Activated effector memory CD4-positive, alpha-beta T cell treated with Interleukin-2 at 50 U/mL for 16 hours (primary cell): ENCODE measurements at places on chromosomes 1 and 21.
A peak's percentile ranks its signal among the peaks of the same experiment; 100 is the strongest.

DNA sequence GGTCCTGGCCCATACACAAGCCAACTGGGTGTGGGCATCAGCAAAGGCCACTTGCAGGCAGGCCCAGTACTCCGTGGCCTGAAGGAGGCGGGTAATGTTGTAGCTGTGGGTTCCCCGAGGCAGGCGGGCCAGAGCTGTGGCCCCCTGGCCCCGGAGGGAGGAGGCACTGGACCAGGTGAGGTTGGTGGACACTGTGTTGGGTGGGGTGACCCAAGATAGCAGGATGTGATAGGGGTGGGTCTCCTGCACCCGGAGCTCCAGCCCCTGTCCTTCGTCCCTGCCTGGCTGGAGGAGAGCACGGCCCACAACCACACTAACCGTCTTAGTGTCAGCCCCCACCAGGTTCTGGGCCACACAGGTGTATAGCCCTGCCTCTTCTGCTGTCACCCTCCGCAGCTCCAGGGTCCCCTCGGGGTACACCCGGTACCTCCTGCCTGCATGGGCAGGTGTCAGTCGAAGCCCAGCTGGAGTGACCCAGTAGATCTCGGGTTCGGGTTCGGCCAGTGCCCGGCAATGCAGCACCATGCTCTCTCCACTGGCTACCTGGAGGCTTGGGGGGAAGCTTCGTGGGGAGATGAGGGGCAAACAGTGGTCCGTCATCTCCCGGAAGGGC is 67.3 kb downstream of the LRRN2 start:
- no peak for DNase-seq

DNA sequence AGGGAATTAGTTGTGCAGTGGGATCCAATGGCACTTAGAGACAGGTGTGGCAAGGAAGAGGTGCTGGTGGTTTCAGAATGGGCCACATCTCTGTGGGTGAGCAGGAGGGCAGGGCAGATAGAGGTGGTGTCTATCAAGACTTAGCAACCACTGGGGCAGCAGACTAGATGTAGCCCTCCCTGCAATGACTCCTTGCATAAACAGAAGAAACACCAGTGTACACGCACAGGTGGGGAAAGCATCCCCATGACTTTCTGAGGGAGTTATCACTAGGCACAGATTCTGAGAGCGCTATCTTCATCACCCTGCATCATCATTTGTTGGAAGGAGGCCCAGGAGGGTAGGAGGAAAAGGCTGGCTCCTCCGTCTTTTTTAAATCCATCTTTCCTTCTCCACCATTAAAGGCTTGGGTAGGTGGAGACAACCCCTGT is 58.4 kb downstream of the PLXNA2 start:
- no peak for DNase-seq

DNA sequence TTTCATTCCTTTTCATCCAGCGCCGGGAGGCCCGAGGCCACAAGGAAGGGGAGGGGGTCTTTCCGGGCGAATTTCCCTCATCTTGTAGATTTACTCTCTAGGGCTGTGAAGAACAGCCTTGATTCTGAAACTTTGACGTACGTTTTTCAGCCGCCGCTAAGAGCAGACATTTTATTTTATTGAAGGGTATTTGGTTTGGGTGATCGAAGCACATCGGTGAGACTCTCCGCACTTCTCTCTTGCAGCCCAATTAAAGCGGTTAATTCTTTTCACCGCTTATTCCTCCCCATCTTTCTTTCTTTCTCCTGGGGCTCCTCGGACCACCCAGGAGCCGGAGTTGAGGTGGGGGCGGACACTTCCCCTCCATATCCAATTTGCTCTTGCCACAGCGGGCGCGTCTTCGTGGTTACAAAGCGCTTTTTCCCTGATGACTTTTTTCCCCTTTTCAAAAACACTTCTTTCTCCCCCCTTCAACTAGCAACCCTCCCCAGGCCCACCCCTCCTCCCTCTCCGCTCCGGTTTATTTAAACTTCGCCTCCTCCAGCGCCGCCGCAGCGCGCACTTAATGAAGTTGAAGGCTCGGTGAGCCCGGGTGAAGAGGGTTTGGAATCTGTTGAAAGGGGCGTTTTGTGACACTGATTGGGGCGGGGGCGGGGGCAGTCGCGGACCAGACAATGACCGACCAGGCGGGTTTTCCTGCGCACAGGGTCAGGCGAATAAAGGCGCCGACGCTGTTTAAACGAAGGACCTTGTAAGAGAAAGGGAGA is 5.9 kb downstream of the FOXD2 start:
- no peak for DNase-seq

DNA sequence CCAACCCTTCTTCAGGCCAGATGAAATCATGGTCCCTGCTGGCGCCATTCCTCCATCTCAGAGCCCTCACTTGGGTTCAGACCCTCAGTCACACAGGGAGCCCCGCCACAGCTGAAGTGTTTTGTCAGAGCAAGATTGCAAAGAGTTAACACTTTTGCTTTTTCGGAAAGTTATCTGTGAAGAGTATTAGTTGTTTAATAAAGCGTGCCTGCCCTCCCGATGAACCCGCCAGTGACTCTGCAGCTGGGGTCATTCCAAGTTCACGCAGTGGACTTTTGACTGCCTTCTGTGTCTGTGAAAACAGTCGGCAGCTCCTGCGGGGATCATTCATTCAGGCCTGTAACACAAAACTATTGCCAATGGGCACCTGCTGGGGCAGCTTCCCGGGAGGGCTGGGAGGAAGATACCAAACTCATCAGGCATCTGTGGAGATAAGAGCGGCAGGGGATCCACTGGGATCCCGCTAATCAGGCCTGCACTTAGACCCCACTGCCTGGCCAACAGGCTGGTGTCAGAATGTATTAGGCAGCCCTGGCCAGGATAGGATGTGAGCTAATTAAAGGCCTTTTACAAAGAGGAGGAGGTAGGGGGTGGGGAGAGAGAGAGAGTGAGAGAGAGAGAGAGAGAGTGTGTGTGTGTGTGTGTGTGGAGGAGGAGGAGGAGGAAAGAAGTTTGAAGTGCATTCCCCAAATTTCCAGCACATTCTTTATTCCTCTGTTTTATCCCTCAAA is 184.5 kb downstream of the DHRS3 start:
- DNase-seq, result no peak

GRCh38 chr1:25068829-25069228 is 138.8 kb upstream of the RUNX3 start:
- no peak for DNase-seq

DNA sequence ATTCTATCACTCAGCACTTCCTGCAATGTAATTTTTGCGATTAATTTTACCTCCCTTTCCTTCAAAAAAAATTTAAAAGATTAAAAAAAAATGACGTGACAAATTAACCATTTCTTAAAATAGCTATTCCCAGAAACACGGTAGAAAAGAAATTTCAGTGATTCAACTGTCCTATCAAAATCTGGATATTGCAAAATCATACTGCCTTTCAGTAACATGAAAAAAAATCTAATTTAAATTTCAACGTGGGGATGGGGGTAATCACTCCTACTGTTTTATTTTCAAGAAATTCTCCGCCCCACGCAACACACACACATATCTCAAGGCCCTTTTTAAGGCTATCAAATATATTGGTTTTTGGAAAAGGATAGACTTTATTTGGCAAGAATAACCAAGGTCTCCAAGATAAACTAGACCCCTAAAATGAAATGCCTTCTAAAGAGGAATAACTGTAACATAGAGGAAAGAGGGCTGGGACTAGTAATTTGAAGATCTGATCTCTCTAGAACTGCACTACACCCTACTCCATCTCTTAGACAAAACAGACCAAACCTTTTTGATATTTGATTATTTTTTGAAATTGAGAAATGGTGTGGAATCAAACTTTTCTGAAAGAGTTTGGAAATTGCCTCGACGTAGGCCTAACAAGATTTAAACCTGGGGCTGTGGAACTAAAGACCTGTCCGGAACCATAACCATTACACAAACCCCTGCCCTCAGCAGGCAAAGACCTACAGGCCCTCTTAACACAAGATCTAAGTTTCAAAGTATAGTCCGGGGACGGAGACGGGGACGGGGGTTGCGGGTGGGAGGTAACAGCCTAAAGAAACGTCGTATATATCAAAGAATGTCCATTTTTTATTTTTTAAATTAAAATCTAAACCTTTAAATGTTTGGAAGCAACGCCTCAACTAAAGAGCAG is 941 bp downstream of the ARNT start:
- no peak for DNase-seq

DNA sequence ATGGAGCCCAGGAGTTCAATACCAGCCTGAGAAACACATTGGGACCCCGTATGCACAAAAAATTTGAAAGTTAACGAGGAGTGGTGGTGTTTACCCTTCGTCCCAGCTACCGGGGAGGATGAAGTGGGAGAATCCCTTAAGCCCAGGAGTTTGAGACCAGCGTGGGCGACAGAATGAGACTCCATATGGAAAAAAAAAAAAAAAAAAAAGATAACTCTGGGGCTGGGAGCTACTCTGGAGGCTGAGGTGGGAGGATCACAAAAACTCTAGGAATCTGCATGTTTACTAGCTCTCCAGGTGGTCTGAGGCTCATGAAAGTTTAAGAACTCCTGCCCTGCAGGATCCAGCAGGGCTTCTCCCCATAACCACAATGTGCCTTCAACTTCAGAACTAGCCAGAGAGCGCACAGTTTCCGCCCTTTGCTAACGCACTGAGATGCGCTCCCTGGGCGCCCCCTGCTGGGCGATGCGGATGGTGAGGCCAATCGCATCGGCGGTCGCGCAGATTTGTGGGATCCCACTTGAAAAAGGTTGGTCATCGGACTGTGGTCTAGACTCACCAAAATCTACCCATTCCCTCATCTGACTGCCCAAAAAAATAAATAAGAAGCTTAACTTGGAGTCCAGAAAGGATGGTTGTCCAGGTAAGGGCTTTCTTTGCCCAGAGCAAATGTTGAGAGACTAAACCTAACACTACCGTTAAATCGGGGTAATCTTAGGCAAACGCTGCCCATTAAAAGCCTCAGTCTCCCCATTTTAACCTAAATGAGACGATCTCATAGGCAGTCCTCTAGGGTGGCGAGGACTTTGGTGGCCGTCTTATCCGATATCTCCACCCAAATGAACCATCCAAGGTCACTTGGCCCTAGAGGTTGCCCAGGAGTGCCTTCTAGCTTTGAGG is 8.8 kb downstream of the ZNF683 start:
- DNase-seq, result peak; percentile 76

DNA sequence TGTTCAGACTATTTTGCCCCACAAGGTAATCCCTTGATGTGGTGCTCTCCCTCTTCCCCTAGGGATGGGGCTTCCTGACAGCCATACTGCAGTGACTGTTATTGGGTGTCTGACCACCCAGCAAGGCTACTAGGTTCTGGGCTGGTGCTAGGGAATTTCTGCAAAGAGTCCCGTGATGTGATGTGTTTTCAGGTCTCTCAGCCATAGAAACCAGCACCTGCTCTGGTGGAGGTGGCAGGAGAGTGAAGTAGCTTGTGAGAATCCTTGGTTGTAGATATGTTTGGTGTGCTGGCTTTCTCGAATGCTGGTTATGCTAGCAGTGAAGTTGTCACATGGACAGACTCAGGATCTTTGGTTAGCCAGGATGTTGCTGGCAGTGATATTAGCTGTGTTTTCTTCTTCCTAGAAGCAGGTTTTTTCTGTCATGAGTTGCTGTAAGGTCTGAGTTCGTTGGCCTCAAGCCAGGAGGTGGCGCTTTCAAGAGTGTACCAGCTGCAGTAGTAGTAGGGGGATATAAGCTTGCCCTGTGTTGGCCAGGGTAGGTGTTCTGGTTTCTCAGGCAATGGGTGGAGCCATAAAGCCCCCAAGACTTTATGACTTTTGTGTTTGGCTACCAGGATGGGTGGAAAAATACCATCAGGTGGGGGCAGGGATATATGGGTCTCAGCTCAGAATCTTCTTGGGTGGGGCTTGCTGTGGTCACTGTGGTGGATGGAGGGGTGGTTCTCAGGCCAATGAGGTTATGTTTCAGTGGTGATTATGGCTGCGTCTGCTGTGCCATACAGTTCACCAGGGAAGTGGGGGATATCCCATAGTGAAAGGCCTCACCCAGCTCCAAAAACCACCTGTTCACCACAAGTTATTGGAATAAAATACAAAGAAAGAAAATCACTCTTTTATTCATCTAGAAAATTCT is 1112.3 kb downstream of the KCNT2 start:
- no peak for DNase-seq

GRCh38 chr1:207031632-207032264 is 808 bp downstream of the C1orf116 start:
- DNase-seq, result no peak
